Stimulated activated naive CD8-positive, alpha-beta T cell treated with anti-CD3 and anti-CD28 coated beads, Interleukin-15, Interleukin-2, amounts not matched to agents 100 U/mL and 50 U/mL, for 24 hours (primary cell): ENCODE measurements at places on chromosomes 5 and 9.

DNA sequence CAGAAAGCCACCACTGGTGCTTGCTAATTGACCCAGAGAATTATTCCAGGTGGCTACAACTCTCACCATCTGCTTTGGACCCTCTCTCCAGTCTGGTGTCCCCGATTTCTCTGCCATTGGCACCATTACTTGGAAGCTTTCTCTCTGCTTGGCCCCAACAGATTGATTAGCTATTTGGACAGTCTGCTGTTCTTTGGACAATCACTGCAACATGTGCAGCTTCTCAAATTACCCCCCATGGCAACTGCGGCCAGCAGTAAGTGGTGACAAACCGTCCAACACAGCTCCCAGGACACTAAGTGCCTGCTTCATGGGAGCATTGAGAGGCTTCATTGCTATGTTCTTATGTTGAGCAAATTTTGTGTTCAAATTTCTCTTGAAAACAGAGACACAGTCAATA lies 309.8 kb downstream of the TAF11L14 start:
- DNase-seq: no peak

GRCh38 chr5:1498623-1499416 lies 24.9 kb downstream of the LPCAT1 start:
- no peak for DNase-seq

DNA sequence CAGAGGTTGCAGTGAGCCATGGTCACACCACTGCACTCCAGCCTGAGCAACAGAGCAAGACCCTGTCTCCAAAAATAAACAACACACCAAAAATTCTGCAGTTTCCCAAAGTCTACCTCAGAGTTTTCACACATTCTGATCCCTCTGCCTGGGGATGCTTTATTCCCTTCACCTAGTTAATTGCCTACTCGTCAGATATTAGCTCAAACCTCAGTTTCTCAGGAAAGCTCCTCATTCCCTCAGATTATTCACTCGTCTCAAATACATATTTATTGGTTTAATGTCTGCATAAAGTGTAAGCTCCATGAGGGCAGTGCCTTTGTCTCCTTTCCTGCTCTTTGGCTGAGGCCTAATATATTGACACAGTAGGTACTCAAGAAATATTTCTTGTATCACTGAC lies 2.5 kb upstream of the MATR3 start:
- no peak for DNase-seq

DNA sequence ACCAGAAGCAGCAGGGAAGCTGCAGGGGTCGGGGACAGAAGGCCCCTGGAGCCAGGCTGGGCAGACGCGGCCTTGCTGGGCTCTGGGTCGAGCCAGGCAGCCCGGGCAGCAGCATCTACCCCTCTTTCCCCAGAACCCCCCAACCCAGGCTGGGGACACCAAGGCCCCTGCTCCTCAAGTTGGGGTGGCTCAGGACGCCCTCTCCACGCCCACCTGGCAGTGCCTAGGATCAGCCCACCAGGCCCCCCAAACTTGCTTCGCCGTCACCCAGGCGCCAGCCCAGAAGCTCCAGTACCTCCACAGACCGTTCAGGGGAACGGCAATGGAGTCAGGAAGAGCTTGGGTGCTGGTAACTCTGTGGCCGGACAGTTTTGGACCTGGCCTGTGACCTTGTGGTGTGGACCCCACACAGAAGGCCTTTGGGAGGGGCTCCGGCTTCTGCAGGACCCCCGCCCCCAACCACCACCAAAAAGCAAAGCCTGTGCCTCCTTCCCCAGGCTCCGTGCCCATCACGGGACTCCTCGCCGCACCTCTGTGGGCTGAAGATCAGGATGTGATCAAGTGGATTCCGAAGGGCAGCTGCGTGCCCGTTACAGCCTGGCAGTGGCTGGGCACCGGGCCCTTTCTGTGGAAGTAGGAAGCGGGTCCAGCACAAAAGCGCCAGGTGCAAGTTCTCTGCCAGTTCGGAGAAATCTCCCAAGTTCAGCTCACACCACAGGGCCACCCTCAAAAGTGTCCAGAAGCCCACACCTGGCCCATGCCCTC lies 2.1 kb downstream of the SLC12A7 start:
- no peak for DNase-seq

- no peak for DNase-seq
Observed at GRCh38 chr9:89323390-89323789, 5.1 kb downstream of the SECISBP2 start.

GRCh38 chr9:136119883-136120393 lies 1.3 kb upstream of the TMEM250 start:
- no peak for DNase-seq

GRCh38 chr9:31808766-31809165 lies 575.7 kb upstream of the ACO1 start:
- DNase-seq: no peak

DNA sequence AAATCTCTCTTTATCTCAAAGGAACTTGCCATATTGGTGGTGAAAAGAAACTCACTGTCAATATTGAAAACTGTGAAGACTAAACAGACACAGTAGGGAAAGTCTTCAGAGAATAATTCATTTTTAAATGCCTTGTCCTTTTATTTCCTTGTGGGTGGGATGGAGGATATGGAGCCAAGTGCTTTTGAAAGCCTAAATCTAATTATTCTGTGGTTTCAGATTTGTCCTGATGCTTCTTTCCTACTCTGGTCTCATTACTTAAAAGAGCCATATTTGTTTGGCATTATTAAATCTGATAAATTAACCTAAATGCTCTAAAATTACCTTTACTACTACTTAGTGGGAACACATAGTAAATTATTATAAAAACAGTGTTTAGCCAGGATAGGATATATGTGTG lies 258.3 kb upstream of the EFNA5 start:
- DNase-seq: no peak

DNA sequence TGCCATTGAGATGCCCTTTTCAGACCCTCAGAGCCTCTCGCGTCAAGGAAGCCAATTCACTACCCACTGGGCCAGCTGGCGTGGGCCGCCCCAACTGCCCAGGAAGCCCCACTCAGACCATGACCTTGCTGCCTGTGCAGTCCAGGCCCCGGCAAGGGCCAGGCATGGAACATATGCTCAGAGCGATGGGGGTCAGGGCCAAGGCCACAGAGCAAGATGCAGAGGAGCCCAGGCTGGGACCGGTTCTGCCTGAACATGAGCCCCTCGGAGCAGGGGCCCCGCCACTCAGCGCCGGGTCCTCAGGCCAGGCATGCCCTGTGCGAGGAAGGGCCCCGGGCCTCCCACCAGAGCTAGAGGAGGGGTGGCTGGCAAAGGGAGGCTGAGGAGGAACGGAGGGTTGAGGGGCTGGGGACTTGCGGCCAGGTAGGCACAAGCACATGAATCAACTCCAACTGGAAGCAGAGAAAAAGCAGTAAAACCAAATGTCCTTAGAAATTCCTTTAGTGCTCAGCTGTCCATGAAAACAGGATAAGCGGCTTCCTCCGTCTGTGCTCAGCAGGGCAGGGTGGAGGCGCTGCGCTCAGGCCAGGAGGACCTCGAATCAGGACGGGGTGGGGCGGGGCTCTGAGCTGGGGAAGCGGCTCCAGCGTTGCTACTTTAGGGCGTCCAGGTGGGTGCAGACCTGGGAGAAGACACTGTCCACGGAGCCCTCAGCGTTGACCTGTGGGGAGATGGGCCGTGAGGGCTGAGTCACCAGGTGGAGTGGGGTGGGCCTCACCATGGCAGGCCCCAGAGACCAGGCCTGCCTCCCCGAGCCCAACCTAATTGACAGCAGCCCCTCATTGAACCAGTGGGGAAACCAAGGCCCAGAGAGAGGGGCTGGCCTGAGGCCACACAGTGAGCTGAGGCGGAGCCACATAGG lies 9.9 kb downstream of the AK1 start:
- DNase-seq: no peak

GRCh38 chr9:87446527-87446926 lies 51.1 kb upstream of the DAPK1 start:
- no peak for DNase-seq

GRCh38 chr5:140110646-140110957 lies 3.3 kb upstream of the PURA start:
- DNase-seq: no peak

DNA sequence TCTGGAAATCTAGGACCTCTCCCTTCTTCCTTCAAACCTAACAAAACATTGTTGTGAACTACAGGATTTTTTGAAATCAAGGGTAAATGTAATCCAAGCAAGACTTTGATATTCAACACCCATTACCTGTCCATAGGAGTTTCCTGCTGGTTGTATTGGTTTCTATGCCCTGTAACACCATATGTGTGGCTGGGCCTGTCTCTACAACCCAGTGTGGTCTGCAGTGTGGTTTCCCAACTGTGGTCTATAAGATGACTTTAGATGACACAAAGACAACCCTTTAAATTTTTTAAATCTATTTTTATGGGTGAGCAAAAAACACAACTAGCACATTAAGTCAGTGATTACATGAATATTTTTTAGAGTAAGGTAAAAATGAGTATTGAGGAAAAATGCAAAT lies 93.1 kb downstream of the SMIM15 start:
- DNase-seq: peak; percentile 5

GRCh38 chr5:87267574-87268125 lies at the start of gene RASA1:
TSS of gene RASA1 (plus strand) at chr5:87267883. CDS start at chr5:87268452, 569 bp downstream.
- peak; percentile 95 for DNase-seq

GRCh38 chr9:72857624-72857996 lies 95.2 kb downstream of the ALDH1A1 start:
- DNase-seq: no peak

- DNase-seq: peak; percentile 21
Observed at GRCh38 chr5:107570805-107571531, 99.8 kb downstream of the EFNA5 start.

DNA sequence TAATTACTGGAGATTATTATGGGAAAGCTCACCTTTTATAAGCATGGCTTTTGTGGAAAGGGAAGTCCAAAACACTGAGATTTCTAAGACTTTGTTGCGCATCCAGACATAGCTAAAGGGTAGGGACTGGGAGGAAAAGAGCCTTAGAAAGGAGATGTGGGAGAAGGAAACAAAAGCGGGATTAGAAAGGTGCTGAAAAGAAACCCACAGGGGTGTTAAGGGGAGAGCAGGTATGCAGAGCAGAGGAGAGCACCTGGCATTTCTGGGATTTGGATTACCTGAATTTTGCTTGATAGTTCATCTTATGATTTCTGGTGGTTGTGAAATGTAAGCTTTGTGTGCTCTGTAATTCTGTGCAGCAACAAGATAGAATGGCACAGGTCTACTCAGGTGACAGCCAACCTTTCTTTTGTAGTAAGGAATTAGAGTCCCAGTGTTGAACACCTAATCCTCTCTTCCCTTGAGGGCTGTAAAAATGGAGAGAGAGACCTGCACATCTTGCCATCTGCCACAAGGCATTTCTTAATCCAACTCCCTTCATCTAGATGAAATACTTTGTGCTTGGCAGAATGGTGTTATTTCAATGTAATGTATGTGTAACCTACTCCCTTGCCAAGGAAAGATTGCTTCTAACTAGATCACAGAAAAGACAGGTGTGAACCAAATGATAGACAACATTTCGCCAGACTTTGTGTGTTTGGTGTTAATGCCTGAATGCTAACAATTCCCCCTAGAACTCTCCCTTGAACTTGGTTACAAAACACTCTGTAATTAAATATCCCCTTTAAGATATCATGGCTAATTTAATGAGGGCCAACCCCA lies 47.4 kb downstream of the ATPSCKMT start:
- no peak for DNase-seq

DNA sequence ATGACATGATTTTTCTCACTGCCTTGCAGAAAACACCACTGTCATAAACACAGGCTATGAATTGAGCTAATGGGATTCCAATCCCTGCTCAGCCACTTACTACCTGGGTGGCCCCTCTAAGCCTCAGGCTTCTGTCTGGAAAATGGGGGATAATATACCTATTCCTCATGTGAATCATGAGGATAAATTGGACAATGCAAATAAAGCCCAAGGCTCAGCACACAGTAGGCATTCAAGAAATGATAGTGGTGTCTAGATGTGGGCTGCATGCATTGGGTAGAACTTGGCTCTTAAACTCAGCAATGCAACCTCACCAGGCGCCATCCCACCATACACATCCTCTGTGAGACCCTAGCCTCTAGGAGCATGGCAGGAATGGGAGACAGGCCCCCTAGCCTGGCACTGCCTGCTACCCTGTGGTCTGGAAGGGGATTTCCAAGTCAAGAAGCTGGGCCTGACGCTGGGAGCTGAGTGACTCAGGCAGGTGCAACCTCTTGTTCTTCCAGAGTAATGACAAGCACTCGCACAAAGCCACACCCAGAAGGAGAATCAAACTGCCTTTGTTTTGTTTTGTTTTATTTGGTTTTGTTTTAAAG lies 2.3 kb upstream of the TNIP1 start:
- DNase-seq: peak; percentile 67

GRCh38 chr5:11323761-11324160 lies 562.7 kb upstream of the DAP start:
- DNase-seq: no peak

DNA sequence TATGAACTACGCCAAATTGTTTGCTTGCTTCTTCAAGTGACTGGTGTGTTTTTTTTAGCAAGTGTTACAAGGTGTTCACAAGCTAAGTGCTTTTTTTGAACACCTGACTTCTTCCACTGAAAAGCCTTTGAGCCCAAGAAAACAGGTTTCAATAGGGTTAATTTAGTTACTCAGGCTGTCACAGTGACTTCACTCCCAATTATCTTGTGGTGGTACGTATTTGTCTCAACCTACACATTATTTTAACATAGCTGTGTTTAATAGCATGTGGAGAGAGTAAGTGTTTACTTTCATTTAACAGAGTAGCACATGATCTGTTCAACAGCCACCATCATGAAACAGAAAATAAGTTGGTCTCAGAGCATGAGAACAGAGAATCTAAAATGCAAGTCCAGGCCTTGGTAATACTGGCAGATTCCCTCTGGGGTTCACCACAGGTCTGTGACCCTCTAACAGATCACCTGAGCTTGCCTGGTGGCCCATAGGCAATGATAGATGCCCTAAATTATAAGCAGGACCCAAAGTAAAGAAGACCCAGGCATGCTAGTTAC lies 267.7 kb upstream of the SMARCA2 start:
- no peak for DNase-seq

DNA sequence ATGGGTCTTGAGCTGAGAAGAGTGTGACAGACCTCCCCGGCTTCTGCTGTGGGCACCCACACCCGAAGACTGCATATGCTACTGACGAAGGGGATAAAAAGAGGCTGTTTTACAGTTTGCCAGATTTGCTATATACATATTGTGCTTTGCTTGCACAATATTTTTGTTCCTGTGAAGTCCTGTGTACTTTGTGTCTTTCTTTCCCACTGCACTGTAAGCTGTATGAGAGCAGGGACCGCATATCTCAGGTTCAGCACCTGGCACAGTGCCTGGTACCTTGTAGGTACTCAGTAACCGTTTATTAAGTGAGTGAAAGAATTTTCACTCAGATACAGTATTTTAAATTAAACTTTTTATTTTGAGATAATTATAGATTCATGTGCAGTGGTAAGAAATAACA lies 8.2 kb upstream of the GARNL3 start:
- no peak for DNase-seq

- DNase-seq: no peak
Observed at GRCh38 chr9:79308012-79308411, 263.8 kb upstream of the TLE4 start.

- no peak for DNase-seq
Observed at GRCh38 chr5:168364750-168365550, 73.5 kb downstream of the WWC1 start.

- DNase-seq: no peak
Observed at GRCh38 chr9:14127656-14128055, 186.3 kb downstream of the NFIB start.
